Psoas muscle (tissue), 8 donors: ENCODE measurements at places on chromosomes 2 and 18.

- peak overlapping the region; percentile 12 for H3K27ac ChIP-seq
- DNase-seq, result no peak
- peaks cover 52% of the 10 kb centered on the region for H3K4me1 ChIP-seq
- H3K27me3 ChIP-seq, result no peaks in the 10 kb centered on the region
These were observed 7.1 kb downstream of the TIA1 start for GRCh38 chr2:70241340-70241739.

GRCh38 chr18:79381811-79382311 lies 13.9 kb upstream of the NFATC1 start:
- no peaks in the 10 kb centered on the region for H3K27me3 ChIP-seq
- H3K36me3 ChIP-seq, result no peaks in the 10 kb centered on the region
- H3K4me1 ChIP-seq, result peaks cover 9% of the 10 kb centered on the region

GRCh38 chr2:236663287-236664101 lies 93.9 kb downstream of the ACKR3 start:
- peak overlapping the region; percentile 20 for H3K27ac ChIP-seq
- H3K27me3 ChIP-seq, result no peaks in the 10 kb centered on the region
- DNase-seq, result peak; percentile 83
- no peak overlapping the region for H3K4me3 ChIP-seq
- H3K36me3 ChIP-seq, result no peaks in the 10 kb centered on the region

DNA sequence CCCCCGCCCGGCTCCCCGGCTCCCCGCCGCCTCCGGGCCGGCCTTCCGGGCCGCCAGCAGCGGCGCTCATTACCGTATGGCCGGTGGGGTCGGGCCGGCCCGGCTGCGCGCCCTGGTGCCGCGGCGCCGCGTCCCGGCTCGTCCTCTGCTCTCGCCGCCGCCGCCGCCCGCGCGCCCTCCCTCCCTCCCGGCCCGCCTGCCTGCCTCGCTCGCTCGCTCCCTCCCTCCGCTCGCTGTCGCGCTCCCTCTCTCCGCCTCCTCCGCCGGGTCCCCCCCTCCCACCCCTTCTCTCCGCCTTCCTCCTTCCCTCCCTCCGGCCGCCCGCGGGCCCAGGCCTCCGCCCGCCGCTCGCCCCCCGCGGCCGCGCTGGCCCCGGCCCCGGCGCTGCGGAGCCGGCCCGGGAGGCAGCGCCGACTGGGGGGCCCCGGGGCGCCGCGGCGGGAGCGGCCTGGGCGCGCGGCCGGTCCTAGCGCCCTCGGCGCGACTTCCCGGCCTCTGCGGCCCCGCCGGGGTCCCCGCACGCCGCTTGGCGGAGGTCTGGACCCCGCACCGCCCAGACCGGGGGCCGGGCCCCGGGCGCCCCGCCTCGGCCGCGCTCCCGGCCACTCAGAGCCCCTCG lies at the start of gene DNMT3A:
TSS of gene DNMT3A (minus strand) at position 173 of the 619 bp plus-strand sequence. CDS start 27,941 bp downstream, outside the sequence.
- H3K4me3 ChIP-seq, result peak within 1 kb of the TSS; percentile 80
- H3K36me3 ChIP-seq, result no peaks in the 10 kb centered on the region
- peak within 1 kb of the TSS; percentile 82 for H3K27ac ChIP-seq
- no peaks in the 10 kb centered on the region for H3K27me3 ChIP-seq
- H3K4me1 ChIP-seq, result peaks cover 34% of the 10 kb centered on the region
